Naive thymus-derived CD4-positive, alpha-beta T cell (primary cell): ENCODE measurements at places on chromosomes 2 and 18. TPM values are rescaled to one million over a fixed set of nuclear protein-coding genes. Genes with fewer than 3 reads are reported as not detected.

DNA sequence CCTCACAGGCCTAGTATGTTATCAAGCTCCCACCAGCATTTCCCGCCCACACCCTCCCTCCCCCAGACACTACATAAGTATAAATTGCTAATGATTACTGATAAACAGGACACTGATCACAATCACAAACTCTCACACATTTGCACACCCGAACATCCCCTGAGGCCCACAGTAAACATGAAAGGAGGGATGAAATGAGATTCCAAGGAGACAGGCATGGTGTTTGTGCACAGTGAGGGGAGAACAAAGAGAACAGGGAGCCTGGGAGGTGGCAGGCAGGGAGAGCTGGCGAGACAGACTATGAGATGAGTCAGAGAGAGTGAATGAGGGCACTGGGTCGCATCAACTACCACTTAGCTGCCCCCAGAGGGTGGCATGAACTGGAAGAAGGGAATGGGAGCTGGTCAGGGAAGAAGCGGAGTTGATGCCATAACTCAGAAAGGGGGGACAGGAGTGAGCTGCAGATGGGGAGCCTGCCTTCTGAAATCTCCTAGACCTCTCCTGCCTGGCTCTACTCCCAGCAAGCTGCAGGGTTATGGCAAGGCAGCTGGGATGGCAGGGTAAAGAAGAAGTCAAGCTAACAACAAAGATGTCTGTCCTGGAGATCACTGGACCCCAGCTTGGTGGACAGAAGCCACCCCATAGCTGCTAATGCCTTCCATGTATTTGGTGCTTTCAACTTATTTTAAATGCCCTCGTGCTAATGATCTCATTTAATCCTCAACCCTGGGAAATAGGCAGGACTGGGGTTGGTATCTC lies 5.1 kb downstream of the KIF3C start:
- H3K4me3 ChIP-seq: no peak overlapping the region
- H3K27me3 ChIP-seq: no peaks in the 10 kb centered on the region
- no peaks in the 10 kb centered on the region for H3K36me3 ChIP-seq
- H3K4me1 ChIP-seq: peaks cover 5% of the 10 kb centered on the region
- no peak for DNase-seq
- no peak overlapping the region for H3K27ac ChIP-seq

DNA sequence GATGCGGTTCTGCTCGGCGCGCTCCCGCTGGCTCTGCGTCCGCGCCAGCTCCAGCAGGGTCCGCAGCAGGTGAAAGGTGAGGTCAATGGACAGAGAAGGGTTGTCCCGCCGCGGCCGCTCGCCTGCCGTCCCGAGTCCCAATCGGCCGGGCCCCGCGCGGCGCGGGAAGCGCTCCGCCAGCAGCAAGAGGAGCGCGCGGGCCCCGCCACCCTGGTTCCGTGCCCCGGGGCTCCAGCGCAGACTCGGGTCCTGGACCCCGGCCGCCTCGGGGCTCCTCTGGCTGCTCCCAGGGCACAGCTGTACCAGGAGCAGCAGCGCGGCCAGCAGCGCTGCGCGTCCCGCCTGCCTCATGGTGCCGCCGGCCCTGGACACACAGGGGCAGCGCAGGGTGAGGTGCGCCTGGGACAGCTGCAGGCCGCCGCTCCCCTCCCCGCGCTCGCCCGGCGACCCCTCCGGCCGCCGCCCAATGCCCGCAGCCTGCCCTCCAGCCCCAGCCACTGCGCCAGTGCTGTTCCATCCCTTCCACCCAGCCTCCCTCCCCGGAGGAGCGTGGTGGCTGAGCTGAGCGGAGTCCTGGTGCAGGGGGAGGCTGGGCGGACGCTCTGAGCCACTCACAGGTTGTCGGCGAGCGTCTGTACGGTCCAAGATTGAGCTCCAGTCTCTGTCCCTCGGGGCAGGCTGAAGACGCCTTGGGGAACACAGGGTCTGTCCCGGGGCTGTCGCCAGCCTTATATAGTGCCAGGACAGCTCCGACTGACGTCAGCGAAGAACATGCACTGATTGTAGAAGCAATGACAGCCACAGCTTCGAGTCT lies 493 bp downstream of the UCN start:
- no peak for DNase-seq
- H3K27me3 ChIP-seq: peaks cover 6% of the 10 kb centered on the region
- peaks cover 4% of the 10 kb centered on the region for H3K36me3 ChIP-seq
- no peak overlapping the region for H3K27ac ChIP-seq
- no peaks in the 10 kb centered on the region for H3K4me1 ChIP-seq

Gene IL37
- total RNA-seq: not detected

GRCh38 chr18:12839526-12840196 lies 44.4 kb downstream of the PTPN2 start:
- H3K4me3 ChIP-seq: peak overlapping the region; percentile 29
- DNase-seq: no peak
- peak overlapping the region; percentile 38 for H3K27ac ChIP-seq
- H3K4me1 ChIP-seq: peaks cover 37% of the 10 kb centered on the region
- H3K36me3 ChIP-seq: peaks cover 10% of the 10 kb centered on the region
- no peaks in the 10 kb centered on the region for H3K27me3 ChIP-seq

- H3K4me3 ChIP-seq: no peak overlapping the region
- no peak overlapping the region for H3K27ac ChIP-seq
- H3K27me3 ChIP-seq: no peaks in the 10 kb centered on the region
Measured at GRCh38 chr2:201654616-201655384, 11.5 kb upstream of the TMEM237 start.

DNA sequence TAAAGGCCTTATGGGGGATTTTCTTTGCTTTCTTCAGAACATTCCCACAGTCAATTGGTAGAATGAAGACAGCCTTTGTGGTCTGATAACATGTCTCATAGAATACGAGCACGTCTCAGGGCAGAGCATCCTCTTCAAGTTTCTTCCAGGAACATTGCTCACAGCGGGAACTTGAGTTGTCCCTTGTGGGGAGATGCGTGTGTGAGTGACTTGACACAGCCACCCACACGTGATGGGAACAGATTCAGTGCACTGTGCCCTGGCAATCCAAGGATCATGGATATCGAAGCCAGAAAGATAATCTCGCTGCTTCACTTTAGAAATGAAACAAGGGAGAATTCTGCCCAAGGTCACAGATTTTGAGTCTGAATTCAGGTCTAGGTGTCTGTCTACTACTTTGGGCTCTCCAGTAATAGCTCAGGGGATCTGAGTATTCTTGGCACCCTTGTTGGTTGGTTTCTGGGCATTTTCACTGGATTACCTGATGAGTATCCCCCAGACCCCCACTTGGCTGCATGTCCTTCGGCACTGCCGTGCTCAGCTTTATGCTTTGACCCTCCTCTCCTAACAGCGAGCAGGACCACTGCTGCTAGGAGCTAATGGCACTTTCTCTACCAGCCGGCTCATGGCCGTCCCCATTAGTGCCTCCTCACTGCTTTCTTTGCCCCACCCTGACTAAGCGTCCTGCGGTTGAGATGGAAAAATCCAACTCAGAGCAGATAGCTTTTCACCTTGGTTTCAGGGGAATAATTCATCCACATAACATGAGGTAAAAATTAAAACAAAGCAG lies 75.9 kb upstream of the FOSL2 start:
- H3K27me3 ChIP-seq: no peaks in the 10 kb centered on the region
- no peaks in the 10 kb centered on the region for H3K36me3 ChIP-seq
- no peak overlapping the region for H3K27ac ChIP-seq
- DNase-seq: no peak

GRCh38 chr18:3383381-3383915 lies 66.5 kb upstream of the TGIF1 start:
- DNase-seq: no peak
- H3K4me3 ChIP-seq: no peak overlapping the region
- H3K27me3 ChIP-seq: no peaks in the 10 kb centered on the region
- H3K36me3 ChIP-seq: no peaks in the 10 kb centered on the region
- no peak overlapping the region for H3K27ac ChIP-seq
- H3K4me1 ChIP-seq: no peaks in the 10 kb centered on the region

DNA sequence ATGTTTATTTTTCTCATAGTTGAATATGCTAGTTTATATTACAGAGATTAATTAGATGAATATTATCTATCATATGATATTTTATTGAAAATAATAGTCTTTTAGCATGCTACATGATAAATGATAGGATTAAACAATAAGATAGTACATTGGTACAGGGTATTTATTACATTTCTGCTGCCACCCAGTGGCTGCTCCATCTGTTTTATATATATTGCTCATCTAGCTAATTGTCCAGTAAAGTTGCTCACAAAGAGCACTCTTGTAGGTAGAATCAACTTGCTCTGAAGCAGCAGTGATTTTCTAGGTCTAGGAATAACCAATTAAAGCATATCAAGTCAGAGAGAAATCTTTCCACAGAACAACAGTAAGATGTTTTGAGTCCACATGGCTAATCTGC lies 183.3 kb downstream of the ASXL3 start:
- H3K4me1 ChIP-seq: no peaks in the 10 kb centered on the region
- H3K4me3 ChIP-seq: no peak overlapping the region
- no peak overlapping the region for H3K27ac ChIP-seq
- DNase-seq: no peak
- H3K27me3 ChIP-seq: no peaks in the 10 kb centered on the region

Gene TCF7L1
- total RNA-seq: not detected

DNA sequence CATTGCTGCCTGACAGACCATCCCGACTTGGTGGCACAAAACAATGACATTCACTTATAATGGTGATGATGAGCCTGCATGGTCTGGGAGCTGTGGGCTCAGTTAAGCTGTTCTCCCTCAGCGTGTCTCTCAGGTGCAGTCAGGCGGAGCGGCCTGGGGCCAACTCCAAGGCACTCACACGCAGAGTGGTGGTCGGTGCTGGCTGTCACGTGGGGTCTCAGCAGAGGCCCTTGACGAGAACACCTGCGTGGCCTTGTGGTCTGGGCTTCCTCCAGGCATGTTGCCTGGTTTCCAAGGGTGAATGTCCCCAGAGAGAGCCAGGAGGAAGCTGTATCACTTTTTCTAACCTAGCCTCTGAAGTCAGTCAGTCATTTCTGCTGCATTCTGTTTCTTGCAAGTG lies 29.8 kb downstream of the ARMC9 start:
- H3K27ac ChIP-seq: no peak overlapping the region
- DNase-seq: no peak
- no peaks in the 10 kb centered on the region for H3K36me3 ChIP-seq
- no peaks in the 10 kb centered on the region for H3K4me1 ChIP-seq
- H3K27me3 ChIP-seq: no peaks in the 10 kb centered on the region

DNA sequence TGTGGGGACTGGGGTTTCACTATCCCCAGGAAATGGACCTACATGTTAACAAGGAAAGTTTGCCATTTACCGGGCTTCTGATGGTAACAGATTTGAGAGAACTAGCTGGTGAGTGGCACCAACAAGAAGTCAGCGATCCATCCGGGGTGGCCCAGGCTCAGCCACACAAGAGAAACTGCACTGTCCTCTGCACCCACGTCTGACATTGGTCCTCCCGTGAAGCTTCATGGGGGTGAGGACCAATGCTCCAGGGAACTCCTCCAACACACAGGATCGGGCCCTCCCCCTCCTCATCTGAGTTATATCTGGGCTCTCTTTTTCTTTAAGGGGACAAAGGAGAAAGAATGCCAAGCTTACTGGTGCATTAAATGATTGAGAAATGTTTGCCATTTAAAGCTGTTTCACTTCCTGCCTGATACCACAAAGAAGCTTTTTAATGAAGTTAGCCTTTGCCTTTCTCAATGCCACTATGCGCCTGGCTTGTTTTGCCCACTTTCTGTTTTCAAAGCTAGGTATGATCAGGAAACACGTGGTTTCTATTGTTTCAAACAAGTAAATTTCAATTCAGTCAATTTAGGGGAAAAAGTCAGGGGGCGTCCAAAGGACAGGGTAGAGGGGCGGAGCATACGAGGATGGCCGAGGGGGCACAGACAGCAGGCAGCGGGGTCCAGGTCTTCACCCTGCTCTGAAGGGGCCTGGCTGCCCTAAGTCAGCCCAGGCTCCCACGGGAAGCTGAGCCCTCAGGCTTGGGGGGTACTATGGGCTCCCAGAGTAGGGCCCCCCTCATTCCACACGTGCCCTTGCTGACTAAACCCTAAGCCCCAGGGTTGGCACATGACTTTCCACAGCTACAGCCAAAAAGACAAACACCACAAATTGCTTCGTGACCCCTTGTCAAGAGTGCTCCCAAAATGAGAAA lies 204.0 kb upstream of the ID2 start:
- no peak for DNase-seq
- H3K27ac ChIP-seq: no peak overlapping the region
- H3K4me3 ChIP-seq: peak overlapping the region; percentile 15
- no peaks in the 10 kb centered on the region for H3K27me3 ChIP-seq

DNA sequence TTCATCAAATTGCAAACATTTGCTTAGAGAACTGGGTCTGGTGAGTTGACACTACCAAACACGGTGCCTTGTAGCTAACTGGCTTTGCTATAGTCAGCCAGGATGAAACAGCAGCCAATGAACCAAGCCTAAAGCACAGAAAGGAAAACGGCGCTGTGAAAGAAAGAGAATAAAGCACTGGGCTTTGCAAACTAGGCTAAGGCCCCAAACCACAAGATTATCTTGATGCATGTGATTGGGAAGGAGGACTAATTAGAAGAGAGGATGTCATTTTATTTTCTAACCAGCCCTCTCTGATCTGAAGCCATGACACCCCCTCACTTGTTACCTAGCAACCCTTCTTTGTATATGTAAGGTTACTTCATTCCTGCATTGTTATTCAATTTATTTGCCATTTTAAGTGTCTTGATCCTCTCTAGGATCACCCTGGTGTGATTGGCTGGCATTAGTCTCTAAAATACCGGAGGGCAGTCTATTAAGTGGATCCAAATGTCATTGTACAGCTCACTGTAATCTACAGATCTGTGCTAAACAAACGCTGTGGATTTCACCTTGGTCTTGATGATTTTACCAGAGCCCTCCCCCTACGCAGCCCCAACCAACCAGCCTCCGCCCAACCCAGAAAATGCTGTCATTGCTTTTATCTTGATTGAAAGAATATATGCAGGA lies 395.4 kb upstream of the ACVR2A start:
- H3K4me3 ChIP-seq: no peak overlapping the region
- no peaks in the 10 kb centered on the region for H3K27me3 ChIP-seq

DNA sequence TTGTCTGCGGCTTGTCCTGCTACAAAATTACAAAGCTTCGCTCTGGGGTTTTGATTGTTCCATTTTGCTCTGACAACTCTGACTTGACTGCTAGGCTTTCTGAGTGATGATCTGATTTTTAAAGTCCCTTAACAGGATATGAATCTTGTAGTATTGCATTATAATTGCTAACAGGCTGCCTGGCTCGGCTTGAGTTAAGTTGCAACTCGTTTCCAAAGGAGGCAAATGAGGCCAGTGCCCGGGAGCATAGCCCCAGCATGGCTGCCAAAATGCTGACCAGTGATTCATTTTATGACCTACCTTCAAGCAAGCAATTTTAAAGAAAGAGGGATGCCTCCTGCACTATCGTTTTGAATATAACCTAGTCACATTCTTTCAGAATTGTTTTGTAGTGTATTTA lies 135.4 kb downstream of the COL6A3 start:
- no peaks in the 10 kb centered on the region for H3K4me1 ChIP-seq
- no peaks in the 10 kb centered on the region for H3K36me3 ChIP-seq
- no peak overlapping the region for H3K27ac ChIP-seq
- H3K27me3 ChIP-seq: no peaks in the 10 kb centered on the region
